ENCODE measurements at places on chromosomes 1 and 21. TPM values are rescaled to one million over a fixed set of nuclear protein-coding genes. Genes with fewer than 3 reads are reported as not detected.

The CYYR1 gene
- 0.19 TPM for polyA plus RNA-seq

The HAX1 gene
- 172 TPM for polyA plus RNA-seq

The SLC6A9 gene
- polyA plus RNA-seq = 34.4 TPM

The SLC44A5 gene
- not detected for polyA plus RNA-seq

The GNG4 gene
- polyA plus RNA-seq = 1.2 TPM

The FNDC10 gene
- 3.1 TPM for polyA plus RNA-seq

The RGS13 gene
- polyA plus RNA-seq = not detected

The SYCP1 gene
- polyA plus RNA-seq = not detected

The LCE2A gene
- 12.4 TPM for polyA plus RNA-seq

The AXDND1 gene
- polyA plus RNA-seq = not detected

The LCE1A gene
- polyA plus RNA-seq = not detected

The HES3 gene
- not detected for polyA plus RNA-seq

The POGK gene
- 11.1 TPM for polyA plus RNA-seq

The LZIC gene
- 31.4 TPM for polyA plus RNA-seq

The GNL2 gene
- polyA plus RNA-seq = 67.1 TPM

The SRSF4 gene
- 65.6 TPM for polyA plus RNA-seq

The PFDN2 gene
- 121 TPM for polyA plus RNA-seq

The NUF2 gene
- 13.5 TPM for polyA plus RNA-seq

The SCAF4 gene
- 19.4 TPM for polyA plus RNA-seq

The JAK1 gene
- polyA plus RNA-seq = 90.8 TPM

The CADM3 gene
- 0.14 TPM for polyA plus RNA-seq

The LAMB3 gene
- polyA plus RNA-seq = 2.5 TPM

The LCE1C gene
- polyA plus RNA-seq = not detected

The FCRL6 gene
- polyA plus RNA-seq = not detected

The SLC6A17 gene
- polyA plus RNA-seq = 0.34 TPM

The OR10Z1 gene
- not detected for polyA plus RNA-seq

The AGRN gene
- polyA plus RNA-seq = 1.8 TPM

The SPRR4 gene
- polyA plus RNA-seq = not detected

The TMEM82 gene
- polyA plus RNA-seq = not detected

The COG2 gene
- polyA plus RNA-seq = 14.6 TPM

All from GM23248 (cell line).